ENCODE measurements at places on chromosomes 2 and 18. TPM values are rescaled to one million over a fixed set of nuclear protein-coding genes. Genes with fewer than 3 reads are reported as not detected.
A peak's percentile ranks its signal among the peaks of the same experiment; 100 is the strongest.

DNA sequence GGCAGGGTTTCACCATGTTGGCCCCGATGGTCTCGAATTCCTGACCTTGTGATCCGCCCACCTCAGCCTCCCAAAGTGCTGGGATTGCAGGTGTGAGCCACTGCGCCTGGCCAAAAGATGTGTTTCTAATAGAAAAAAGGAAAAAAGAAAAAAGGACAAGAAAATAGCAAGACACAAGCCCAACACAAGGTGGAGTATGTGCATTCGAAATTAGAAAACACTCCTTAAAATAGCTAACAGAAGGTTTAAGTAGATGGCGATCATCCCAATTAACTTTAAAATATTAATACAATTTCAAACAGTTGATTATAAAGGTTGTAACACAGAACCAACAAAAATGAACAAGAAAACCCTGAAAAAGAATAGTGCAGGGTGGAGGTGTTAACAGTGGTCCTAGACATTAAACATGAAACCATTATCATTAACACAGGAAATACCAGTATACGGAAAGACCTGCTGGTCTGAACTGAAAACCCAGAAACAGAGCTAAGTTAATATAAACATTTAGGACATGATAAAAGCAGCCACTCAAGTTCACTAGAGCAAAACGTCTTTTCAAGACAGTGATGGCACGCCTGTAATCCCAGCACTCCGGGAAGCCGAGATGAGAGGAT lies 57.9 kb downstream of the HDLBP start:
- no peak for DNase-seq

GRCh38 chr2:7621018-7621814 lies 704.0 kb downstream of the RNF144A start:
- DNase-seq: no peak

- no peak for DNase-seq
Observed at GRCh38 chr2:237412988-237413776, 782 bp downstream of the COL6A3 start.

GRCh38 chr2:6113786-6114185 lies 421.6 kb downstream of the SOX11 start:
- no peak for DNase-seq

- no peak for DNase-seq
Observed at GRCh38 chr2:168698969-168699368, 103.5 kb upstream of the NOSTRIN start.

DNA sequence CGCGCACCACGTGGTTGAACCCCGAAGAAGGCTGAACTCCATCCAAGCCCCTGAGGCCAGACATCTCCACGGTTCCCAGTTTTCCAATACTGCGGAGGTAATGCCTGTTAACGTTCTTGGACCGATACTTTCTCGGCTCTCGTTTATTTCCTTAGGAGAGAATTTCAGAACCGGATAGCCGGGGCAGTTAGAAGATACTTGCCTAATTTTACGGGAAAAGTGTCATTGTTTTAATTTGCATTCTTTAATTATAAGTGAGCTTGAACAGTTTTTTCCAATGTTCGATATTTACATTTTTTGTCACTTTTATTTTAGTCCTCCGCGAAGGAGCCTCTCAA lies 10.2 kb upstream of the KCNG2 start:
- DNase-seq: no peak

- no peak for DNase-seq
Observed at GRCh38 chr2:134392442-134393074, 138.7 kb downstream of the MGAT5 start.

DNA sequence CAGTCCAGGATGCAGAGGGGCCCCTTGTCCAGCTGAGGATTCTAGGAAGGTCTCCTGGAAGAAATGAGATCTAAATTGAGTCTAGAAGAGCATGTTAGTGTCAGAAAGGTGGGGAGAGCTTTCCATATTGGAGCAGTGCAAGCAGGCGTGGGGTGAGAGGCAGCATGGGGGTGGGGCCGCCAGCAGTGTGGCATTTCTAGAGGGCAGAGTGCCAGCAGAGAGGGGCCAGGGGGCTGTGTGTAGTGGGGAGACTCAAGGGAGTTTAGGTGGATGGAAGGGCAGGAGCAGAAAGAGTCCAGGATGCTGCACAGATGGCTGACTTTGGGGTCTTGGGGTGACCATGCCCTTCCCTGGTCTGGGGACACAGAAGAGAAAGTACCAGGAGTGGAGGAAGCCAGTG lies 2.1 kb downstream of the VIL1 start:
- DNase-seq: no peak

DNA sequence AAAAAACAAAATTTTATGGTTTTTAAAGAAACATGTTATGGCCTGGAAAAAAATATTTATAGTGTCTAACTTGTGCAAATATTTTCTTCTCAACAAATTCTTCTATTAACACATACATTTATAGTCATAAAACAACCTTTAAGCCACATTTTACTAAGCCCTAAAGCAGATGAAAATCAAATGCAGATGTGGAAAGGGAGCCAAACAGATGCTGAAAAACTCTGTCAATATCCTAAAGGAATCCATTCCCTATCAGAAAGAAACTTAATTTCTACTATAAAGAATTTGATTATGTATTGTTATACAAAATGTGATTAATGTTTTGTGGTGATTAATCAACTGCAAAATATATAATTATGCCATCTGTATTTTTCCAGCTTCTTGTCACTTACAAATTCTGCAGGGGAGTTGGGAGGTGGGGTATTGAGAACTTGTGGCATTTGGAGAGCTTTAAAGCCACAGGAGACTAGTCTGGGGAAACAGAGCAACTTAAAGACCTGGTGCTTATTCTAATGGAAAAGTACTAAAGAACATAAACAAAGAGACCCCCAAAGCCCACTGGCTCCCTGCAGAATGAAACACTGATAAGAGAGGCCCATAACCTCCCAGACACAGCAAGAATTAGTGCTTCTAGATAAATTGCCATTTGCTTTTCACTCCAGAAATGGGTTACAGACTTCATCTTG lies 1721.0 kb upstream of the PIK3C3 start:
- no peak for DNase-seq

- DNase-seq: peak; percentile 74
Observed at GRCh38 chr2:114661971-114662939, 219.8 kb downstream of the DPP10 start.

DNA sequence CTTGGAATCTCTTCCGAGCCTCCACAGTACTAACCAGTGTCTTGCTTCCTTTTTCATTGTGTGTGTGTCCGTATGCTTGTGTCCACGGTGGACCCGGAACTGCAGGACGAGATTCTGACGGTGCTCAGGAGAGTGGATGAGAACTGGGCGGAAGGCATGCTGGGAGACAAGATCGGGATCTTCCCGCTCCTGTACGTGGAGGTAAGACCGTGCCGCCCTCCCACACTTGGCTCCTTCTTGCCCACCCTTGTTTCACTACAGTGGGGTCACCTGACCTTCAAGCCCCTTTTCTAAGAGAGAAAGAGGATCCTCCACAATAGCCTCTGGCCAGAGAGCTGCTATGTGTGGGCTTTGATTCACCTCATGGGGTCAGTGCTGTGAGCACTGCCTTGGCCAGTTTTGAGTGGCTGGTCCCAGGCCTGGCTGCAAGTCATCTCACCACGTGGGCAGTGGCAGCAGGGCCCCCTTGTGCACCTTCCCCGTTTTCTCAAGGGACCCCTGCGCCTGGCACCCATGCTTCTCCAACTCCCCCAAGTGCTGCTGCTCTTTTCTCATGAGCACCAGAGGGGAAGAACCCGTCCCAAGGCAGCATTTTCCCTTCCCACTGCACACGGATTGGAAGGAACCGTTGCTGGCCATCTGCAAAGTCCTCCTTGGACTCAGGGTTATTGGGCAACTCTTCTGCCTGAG lies 242.1 kb downstream of the SEPTIN10 start:
- peak; percentile 59 for DNase-seq

DNA sequence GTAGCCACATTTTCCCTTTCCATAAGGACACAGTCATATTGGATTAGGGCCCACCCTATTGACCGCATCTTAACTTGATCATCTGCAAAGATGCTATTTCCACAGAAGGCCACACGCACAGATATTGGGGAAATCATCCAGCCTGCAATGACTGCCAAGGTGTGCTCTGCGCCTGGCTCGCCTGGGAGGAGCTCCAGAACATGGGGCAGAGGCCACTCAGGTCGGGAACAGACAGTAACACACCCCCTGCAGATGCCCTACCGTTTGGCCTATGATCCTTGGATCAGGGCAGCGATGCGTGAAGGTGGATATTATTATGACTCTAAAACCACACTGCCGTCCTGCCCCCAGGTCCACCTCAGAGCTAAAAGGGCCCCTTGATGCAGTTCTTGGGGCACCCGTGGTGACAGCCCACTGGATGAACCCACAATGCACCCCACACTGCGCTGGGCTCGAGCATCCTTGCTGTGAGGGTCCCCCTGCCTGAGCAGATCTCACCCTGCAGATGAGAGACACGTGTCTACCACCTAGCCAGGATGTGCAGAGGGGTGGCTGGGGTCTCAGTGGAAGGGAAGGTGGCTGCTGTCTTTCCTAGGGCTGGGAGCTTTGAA lies 72.9 kb upstream of the ZNF516 start:
- DNase-seq: no peak

- no peak for DNase-seq
Observed at GRCh38 chr2:231769170-231770136, 11.6 kb downstream of the PDE6D start.

DNA sequence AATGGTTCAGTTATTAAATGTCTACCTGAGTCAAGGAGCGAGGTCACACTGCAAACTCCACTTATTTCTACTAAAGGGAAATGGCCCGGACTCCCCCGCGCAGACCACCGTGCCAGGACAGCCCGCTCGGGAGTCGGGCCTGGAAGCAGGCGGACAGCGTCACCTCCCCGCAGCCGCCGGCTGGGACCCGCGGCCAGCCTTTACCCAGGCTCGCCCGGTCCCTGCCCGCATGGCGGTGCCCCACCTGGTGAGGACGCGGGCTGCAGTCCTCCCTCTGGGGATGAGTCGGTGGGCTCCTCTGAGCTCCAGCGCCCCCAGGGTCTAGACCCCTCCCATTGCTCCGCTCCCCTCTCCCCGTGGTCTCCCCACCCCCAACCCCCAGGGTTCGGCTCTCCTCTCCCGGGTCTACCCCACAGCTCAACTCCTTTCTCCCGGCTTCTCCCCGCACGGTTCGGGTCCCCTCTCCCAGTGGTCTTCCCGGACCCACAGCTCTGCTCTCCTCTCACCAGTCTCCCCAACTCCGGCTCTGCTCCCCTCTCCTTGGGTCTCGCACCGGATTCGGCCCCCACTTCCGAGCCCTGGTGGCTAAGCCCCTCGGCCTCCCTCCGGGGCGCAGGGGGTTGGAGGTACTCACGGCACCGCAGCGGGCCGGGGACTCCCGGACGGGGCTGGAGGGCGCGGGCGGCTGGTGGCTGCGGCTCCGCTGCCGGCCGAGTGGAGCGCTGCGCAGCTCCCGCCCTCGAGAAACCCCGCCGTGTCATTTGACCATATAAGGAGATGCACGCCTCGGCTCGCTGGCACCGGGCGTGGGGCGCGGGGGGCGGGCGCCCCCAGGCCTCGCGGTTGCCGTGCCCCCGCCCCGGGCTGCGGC lies at the start of gene FHL2:
Gene FHL2, minus strand, starts transcription at position 716 of the 871 bp plus-strand sequence. CDS start 12,535 bp downstream, outside the sequence.
- peak; percentile 93 for DNase-seq

NTSR2 gene
- total RNA-seq: not detected

TEX44 gene
- not detected for total RNA-seq

PID1 gene
- total RNA-seq: 42.4 TPM

- DNase-seq: no peak
Observed at GRCh38 chr2:230131366-230131765, 62.6 kb upstream of the SLC16A14 start.

DNA sequence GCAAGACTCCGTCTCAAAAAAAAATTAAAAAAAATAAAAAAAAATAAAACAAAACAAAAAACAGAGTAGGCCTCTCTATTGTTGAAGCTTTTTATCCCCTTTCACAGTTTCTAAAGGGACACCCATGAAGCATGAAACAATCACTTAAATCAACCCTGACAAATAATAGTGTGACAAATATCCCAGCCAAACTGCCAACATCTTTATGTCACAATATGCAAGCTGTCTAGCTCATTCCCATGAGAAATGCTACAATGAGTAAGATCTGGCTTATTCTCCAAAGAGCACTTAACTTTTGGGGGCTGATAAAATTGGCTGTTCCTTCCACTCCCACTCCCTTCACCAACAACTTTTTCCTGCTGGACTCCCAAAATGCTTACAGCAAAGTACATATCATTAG lies 21.7 kb upstream of the ABCA12 start:
- DNase-seq: no peak

GRCh38 chr2:232876978-232877441 lies 6.9 kb downstream of the SNORC start:
- DNase-seq: peak; percentile 71

GRCh38 chr2:19883486-19883885 lies 18.3 kb downstream of the TTC32 start:
- DNase-seq: no peak

DNA sequence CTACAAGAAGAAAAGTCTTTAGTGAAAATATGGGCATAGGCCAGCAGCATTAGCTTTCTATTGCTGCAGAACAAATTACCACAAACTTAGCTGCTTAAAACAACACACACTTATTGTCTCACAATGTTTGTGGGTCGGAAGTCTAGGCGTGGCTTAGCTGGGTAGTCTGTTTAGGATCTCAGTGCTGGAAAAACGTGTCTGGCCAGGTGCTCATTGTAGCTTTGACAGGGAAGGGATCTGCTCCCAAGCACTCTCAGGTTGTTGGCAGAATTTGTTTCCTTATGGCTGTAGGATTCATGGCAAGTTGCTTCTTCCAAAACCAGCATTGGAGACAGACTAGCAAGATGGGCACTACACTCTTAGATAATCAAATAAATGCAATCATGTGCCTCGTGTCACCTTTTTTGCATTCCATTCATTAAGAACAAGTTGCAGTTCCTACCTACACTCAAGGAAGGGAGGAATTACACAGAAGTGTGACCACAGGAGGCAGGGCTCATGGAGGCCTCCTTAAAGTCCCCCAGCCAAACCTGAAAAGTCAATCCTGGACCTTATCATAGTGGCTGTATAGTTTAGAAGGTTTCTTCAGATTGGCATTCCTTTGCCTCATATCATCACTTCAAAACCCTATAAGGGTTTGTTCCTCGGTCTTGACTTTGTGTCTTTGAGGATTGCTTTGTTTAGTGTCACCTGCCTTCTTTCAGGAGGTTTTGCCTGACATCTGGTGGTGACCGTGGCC lies 17.3 kb downstream of the MRPL30 start:
- DNase-seq: no peak

GRCh38 chr2:131076707-131077106 lies 16.6 kb downstream of the FAM168B start:
- DNase-seq: no peak
